G401 (cell line): ENCODE measurements at places on chromosomes 4 and X.

GRCh38 chrX:34632384-34632783, 24.7 kb downstream of the TMEM47 start:
- DNase-seq, result no peak

DNA sequence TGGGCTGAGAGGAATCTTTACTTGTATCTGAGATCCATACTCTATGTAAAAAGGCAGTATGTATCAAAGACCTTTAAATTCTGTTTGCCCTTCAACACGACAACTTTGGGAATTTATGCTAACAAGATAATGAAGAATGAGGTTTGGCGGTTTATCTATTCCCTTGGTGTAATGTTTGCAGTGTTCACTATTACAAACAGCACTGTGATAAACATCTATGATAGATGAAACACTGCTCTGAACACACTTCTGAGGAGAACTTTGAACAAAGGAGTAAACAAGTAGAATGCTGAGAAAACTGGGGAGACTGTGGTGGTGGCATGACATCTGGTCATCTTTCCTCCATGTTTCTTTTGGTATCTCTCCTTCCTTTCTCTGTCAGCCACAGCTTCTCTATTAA, 126.9 kb downstream of the PDE5A start:
- no peak for DNase-seq

DNA sequence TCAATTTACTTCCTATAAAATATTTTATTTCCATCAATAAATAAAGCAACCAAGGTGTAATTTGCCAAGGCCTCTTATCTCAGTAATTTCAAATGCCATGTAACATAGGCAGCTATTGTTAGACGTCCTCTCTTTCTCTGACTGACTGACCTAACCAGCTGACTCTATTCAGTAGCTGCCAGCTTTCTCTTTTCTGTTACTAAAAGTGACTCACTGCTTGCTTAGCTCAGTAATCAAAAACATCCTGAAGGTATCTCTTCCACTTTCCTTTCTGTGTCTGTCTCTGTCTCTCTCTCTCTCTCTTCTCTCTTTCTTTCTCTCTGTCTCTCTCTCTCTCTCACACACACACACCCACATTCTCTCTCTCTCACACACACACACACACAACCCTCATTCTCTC, 134.2 kb downstream of the SPOCK3 start:
- DNase-seq, result peak; percentile 17

GRCh38 chr4:163048447-163048846, 118.2 kb downstream of the NAF1 start:
- DNase-seq, result no peak

GRCh38 chr4:7937006-7937405, 2.7 kb downstream of the AFAP1 start:
- no peak for DNase-seq

- peak; percentile 51 for DNase-seq
Measured at GRCh38 chr4:118035309-118035708, 1.0 kb downstream of the NDST3 start.

DNA sequence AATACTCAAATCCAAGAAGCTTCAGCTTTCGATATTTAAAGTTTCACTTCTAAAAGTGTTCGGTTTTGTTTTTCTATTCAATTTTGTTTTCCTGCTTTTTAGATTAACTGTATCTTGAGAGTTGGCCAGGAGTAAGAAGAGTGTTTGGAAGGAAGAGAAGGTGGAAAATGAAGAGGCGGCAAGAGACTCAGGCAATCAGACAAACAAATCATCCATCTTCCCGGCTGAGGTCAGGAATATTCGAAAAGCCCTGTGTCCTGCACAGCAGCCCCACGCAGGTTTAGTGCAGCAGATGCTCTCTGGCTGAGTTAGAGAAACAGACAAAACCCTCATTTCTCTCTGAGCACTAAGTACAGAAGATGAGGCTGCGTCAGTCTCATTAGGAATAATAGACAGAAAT, 330.3 kb upstream of the NOCT start:
- no peak for DNase-seq

DNA sequence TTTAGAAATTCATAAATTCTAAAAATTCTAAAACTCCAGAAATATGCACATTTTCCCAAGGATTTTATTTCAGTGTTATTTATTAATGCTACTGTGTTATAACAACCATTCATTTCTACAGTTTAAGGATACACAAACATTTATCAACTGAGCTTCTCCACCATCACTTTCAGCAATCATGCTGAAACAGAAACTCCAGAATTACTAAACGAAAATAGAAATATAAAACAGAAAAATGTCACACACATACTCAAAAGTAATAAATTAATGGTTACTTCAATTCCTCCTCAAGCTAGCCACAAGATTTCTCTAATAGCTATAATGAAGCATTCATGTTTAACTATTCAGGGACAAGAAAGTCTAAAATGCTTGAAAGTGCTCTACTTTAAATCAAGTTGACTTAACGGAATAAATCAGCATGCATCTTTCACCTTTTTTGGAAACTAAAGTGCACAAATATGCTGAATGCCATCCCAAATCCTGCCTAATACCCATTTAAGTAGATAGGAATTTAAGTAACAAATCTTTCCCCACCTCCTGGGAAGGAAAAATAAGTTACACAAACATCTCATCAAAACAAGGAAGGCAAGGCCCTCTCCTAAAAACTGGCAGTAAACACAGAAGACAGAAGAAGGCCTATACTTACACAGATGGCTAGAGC, 563 bp downstream of the FAM13A start:
- DNase-seq, result no peak

DNA sequence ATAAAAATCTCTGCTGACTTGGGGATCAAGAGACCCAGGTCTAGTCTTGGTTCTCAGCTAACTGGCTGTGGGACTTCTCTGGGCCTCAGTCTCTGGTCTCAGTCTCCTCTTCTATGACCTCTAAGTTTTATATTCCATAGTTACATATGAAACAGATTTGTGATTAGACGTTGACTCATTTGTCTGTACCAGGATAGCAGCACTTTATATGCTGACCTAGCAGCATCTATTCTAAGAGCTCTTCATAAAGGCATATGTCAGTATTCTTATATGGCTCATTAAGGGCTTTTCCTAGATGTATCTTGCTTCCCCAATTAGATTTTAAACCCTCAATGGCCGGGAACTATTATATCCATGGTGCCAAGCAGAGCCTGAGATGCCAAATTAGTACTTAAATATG, 12.7 kb downstream of the GRPR start:
- DNase-seq, result no peak

GRCh38 chrX:17967888-17968287, 106.8 kb upstream of the RAI2 start:
- DNase-seq, result no peak

DNA sequence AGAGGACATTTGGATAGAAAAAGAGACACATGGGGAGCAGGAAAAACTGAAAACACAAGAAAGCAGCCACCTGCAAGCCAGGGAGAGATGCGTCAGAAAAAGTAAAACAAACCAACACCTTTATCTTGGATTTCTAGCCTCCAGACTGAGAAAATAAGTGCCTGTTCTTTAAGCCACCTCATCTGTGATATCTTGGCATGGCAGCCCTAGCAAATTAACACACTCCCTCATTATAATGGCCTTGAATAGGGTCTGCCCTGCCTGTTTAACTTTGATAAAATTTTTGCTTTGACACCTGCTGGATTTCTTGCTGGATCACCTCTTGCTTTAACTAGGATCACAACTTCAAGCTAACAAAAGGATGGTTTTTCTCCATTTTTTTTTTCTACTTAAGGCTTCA, 1892.0 kb upstream of the IGFBP7 start:
- no peak for DNase-seq

- DNase-seq, result no peak
Measured at GRCh38 chr4:38738940-38739803, 43.6 kb downstream of the TLR10 start.

DNA sequence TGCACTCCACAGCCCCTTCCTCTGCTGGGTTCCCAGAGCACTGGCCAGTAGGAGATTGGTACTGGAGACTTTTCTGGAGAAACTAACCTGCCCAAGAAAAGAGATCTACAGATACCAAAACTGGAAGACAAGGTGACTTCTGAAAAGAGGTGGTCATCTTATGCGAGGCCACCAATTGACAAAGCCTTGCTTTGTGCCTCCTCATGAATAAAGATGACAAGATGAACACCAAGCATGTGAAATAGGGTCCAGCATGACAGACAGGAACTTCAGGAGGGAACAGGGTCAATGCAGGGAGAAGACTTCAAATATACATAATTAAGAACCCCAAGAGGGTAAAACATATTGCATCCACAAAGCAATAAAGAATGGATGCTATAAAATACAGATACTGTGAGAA, 137.9 kb downstream of the APBB2 start:
- no peak for DNase-seq

DNA sequence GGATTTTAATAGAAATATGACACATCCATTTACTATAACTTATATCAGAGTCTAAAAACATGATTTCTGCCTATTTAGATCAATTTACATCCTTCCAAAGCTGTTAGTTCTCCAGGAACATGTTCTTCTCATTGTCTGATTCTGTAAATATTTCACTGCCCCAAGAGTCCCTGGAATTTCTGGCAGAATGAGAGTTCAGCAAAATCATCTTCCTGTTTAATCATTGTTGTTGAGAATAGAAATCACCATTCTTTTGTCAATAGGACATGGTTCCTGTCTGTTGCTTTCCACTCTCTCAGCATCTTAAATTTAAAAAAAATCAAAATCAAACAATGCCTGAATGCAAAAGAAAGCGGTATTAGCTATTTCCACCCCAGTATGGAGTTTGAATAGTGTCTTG, 172.8 kb upstream of the FRMPD4 start:
- no peak for DNase-seq

DNA sequence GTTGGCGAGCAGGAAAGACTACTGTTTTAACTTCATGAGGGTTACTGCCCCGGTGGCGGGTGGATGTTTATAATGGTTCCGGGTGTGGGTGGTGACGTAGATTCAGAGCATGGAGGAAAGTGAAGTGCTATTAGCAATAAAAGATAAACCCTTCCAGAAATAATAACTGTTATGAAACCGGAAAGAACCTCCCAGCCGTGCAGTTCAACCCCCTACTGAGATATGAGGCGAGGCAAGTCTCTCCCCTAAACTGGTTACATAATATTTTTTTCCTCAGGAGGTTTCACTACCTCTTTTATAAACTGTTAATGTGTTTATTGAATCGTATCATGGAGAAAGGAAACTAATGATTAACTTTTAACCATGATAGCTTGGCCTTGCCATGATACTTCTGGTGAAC, 33.9 kb upstream of the STIM2 start:
- DNase-seq, result no peak

DNA sequence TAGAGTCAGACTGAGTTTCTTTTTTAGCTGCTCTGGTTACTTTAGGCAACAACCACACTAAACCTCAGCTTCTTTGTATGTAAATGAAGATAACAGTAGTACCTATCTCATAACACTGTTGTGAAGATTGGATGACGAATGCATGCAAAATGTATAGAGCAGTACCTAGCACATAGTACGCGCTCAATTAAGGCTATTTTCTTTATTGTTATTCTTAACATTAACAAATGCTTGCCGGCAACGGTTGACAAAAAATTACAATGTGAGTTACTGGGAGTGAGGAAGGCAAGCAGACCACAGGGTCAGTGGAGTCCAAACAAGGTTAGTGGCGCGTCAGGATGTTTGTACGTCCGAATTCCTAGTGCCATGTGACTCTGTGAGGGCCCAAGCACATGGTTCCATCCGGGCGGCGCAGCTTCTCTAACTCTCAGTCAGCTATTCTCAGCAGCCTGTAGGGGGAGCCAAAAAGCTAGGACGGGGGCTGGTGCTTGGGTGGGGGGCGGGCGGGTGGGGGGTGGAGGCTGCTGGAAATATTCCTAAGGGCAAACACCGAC, 821 bp upstream of the NALF2 start:
- DNase-seq, result peak; percentile 71

DNA sequence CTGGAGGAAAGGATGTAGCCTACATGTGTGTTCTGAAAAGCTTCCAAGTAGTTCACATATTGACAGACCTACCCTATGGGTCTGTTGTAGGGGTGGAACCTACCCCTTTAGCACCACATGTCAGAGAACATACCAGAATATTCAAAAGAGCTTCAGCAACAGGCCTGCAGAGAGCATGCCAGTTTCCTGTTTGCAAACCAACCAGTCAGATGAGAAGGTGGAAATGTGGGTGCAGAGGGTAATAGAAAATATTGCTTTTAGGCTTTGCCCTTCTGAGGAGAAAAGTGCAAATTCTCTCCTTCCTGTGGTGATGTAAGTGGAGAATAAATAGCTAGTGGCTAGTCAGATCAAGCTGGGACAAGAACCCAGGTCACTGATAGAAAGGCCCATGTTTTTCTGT, 16.4 kb downstream of the INTS6L start:
- no peak for DNase-seq

GRCh38 chr4:179605196-179605595, 2163.0 kb upstream of the AGA start:
- DNase-seq, result no peak

- no peak for DNase-seq
Measured at GRCh38 chr4:96809563-96809962, 969.7 kb downstream of the PDHA2 start.

- no peak for DNase-seq
Measured at GRCh38 chrX:33726281-33727160, 405.6 kb downstream of the FAM47A start.

DNA sequence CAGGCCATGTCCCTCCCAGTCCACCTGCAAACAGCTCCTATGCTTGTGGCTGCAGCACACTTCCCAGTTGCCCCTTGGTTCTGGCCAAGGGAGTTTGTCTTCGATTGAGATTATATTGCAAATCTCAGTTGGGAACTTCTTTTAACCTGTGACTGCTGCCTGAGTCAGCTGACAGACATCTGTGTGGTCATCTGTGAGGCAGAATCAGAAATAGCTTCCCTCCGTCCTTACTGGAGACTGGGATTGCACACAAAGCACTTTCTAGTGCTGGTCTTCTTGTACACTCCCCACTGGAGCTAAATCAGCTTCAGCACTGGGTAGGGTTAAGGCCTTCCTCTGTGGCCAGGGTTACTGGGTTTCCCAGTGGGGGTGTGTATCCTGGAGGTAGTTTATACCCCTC, 34.3 kb downstream of the ZNF330 start:
- DNase-seq, result no peak

DNA sequence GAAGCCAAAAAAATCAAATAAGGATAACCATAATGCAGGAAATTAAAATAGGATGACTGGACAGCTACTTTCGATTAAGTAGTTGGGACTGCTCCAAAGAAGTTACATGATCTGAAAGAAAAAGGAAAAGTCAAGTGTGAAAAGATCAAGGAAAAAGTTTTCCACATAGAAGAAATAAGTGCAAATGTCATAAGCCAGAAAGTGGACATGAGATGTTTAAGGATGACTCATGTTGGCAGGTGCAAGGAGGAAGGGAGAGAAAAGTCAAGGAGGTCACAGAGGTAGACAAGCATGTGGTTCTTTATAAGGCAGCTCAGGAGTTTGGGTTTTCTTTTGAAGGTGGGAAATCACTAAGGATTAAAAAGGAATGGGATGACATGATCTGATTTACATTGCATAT, 89.8 kb upstream of the GPRIN3 start:
- no peak for DNase-seq

DNA sequence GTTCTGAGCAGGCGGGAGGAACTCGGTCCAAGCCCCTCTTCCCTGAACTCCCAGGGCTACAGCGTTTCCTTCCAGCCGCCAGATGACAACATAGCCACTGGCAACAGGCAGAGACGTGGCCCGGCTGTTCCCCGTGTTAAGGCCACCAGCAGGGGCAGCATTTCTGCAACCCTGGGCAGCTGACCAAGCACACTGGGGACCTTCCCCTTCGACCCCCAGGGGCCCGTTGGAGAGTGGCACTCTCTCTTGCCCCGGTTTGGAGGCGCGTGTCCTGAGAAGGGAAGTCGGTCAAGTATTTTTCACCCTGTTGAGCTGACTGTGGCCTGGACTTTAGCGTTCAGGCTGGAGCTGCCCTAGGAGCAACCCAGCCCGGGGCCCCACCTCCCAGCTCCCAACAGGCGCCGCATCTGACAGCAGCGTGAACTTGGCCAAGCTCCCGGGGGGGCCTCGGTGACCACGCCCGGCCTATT, 37.6 kb downstream of the ZBTB49 start:
- no peak for DNase-seq
